ENCODE measurements at places on chromosomes 5 and 9. TPM values are rescaled to one million over a fixed set of nuclear protein-coding genes. Genes with fewer than 3 reads are reported as not detected.

ADRA1B gene
- not detected for total RNA-seq

OR13C3 gene
- not detected for total RNA-seq

AK1 gene
- total RNA-seq, result 18.0 TPM

RORB gene
- total RNA-seq, result 0.05 TPM

ORM2 gene
- not detected for total RNA-seq

- H3K4me3 ChIP-seq, result no peak overlapping the region
- H3K36me3 ChIP-seq, result no peaks in the 10 kb centered on the region
- peaks cover 10% of the 10 kb centered on the region for H3K4me1 ChIP-seq
- no peaks in the 10 kb centered on the region for H3K27me3 ChIP-seq
Observed at GRCh38 chr9:121886759-121887485, 206.2 kb downstream of the TTLL11 start.

DNA sequence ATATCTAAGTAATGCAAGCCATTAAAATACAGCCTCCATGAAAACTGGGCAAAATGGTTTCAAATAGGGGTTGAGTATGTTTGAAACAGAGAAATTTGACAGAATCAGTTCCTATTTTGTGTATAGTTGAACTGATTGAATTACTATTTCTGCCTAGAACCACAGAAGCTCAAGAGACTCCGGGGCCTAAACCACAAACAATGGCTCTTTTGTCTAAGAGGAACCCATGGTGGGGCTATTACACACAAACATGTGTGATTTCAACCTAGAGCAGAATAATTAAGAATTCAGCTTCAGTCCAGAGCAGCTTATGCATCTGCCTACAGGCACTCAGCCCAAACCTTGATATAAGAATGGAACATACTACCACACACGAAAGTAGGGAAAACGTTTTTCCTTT is 171.2 kb upstream of the MPDZ start:
- H3K4me1 ChIP-seq, result no peaks in the 10 kb centered on the region
- no peaks in the 10 kb centered on the region for H3K27me3 ChIP-seq
- H3K4me3 ChIP-seq, result no peak overlapping the region
- DNase-seq, result no peak

DNA sequence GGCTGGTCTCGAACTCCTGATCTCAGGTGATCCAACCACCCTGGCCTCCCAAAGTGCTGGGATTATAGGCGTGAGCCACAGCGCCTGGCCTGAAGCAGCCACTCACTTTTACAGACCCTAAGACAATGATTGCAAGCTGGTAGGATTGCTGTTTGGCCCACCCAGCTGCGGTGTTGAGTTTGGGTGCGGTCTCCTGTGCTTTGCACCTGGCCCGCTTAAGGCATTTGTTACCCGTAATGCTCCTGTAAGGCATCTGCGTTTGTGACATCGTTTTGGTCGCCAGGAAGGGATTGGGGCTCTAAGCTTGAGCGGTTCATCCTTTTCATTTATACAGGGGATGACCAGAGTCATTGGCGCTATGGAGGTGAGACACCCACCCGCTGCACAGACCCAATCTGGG is 1.5 kb downstream of the CA9 start:
- peaks cover 6% of the 10 kb centered on the region for H3K4me1 ChIP-seq
- H3K27me3 ChIP-seq, result peaks cover 33% of the 10 kb centered on the region
- no peak overlapping the region for H3K27ac ChIP-seq
- DNase-seq, result no peak

DNA sequence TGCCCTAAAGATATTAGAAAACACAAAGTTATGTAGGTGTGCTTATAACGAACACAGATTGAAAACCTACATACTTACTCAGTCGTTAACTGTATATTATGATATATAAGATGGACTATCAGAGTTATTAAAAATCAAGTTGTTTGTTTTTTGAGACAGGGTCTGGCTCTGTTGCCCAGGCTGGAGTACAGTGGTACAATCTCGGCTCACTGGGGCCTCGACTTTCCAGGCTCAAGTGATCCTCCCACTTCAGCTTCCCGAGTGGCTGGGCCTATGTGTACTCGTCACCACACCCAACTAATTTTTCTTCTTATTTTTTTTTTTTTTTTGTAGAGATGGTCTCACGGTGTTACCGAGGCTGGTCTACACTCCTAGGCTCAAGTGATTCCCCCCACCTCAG is 158.3 kb downstream of the TSSK1B start:
- DNase-seq, result no peak
- H3K36me3 ChIP-seq, result no peaks in the 10 kb centered on the region
- H3K27me3 ChIP-seq, result peaks cover 1% of the 10 kb centered on the region

DNA sequence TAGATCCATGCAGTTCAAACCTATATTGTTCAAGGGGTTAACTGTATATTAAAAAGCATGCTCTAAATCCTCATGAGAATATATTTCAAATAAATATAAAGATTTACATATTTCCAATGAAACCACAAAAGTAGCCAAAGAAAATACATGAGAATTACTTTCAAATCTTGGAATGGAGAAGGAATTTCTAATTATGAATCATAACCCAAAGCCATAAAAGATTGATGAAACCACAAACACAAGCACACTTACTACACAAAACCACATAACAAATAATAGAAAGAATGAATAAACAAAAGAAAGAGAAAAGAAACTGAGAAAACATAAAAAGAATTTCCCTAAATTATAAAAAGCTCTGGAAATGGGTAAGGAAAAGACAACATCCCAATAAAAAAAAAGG is 16.0 kb downstream of the ERP44 start:
- DNase-seq, result no peak
- peaks cover 42% of the 10 kb centered on the region for H3K4me1 ChIP-seq
- peaks cover 6% of the 10 kb centered on the region for H3K36me3 ChIP-seq
- no peak overlapping the region for H3K4me3 ChIP-seq

GRCh38 chr5:65837139-65837538 is 89.2 kb upstream of the ERBIN start:
- DNase-seq, result no peak
- H3K27me3 ChIP-seq, result no peaks in the 10 kb centered on the region

DNA sequence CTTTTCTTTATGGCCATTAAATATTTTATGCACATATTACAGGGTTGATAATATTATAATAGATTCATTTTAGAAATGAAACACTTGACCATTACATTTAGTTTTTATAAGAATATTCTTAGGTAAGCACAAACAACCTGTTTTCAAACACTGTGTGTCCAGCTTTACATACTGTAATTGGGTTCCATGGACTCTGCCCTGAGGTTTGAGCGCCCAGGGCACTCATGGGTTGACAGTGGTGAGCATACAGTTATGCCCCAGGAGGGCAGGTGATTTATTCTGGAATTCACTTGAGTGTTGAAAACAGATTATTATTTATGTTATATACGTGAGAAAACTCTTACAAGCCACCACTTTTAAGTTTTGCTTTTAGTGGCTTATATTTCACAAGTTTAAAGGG is 33.7 kb downstream of the TRIO start:
- DNase-seq, result no peak
- H3K4me3 ChIP-seq, result no peak overlapping the region
- no peaks in the 10 kb centered on the region for H3K36me3 ChIP-seq
- H3K27me3 ChIP-seq, result peaks cover 5% of the 10 kb centered on the region

GRCh38 chr9:92308893-92309292 is 15.4 kb upstream of the IARS1 start:
- H3K4me3 ChIP-seq, result no peak overlapping the region
- DNase-seq, result no peak
- peaks cover 18% of the 10 kb centered on the region for H3K4me1 ChIP-seq
- H3K27me3 ChIP-seq, result no peaks in the 10 kb centered on the region
- peaks cover 73% of the 10 kb centered on the region for H3K36me3 ChIP-seq
- no peak overlapping the region for H3K27ac ChIP-seq

DNA sequence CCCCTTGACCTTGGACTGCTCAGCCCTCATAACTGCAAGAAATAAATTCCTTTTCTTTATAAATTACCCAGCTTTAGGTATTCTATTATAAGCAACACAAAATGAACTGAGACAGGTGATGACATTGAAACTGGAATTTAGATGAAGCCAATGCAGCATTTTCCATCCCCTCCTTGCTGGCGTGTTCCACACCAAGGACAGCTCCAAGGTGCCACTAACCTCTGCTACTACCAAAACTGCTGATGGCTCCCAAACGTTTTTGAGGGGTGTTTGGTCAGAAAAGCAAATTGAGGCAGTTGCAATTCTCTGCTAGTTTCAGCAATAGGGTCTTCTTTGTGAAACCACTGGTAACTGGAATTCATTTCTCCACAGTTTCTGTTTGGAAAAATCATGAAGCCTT is 124.8 kb downstream of the DRD1 start:
- H3K27ac ChIP-seq, result no peak overlapping the region
- no peaks in the 10 kb centered on the region for H3K4me1 ChIP-seq
- no peaks in the 10 kb centered on the region for H3K36me3 ChIP-seq
- no peaks in the 10 kb centered on the region for H3K27me3 ChIP-seq
- DNase-seq, result no peak

GRCh38 chr9:5976674-5977397 is 38.6 kb downstream of the RANBP6 start:
- peaks cover 18% of the 10 kb centered on the region for H3K4me1 ChIP-seq
- DNase-seq, result no peak
- H3K27ac ChIP-seq, result peak overlapping the region; percentile 83
- H3K4me3 ChIP-seq, result peak overlapping the region; percentile 46

DNA sequence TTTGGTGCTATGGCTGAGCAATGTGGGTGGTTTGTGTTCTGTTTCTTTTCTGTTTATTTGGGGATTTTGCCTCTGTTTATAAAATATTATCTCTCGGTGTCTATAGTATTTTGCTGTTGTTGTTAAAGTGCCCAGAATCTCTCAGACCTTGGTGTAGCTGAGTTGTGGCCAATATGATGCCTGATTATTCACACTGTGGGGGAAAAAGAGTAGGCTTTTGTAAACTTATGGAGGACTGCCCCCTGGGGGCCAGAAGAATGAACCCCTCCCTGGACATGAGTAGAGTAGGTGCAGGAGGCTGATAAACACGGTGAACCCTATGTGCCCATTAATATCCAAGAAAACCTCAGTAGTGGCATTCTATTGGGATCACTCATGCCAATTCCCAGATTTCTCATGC is 49.0 kb upstream of the DPYSL3 start:
- H3K27ac ChIP-seq, result no peak overlapping the region
- DNase-seq, result no peak
- H3K4me3 ChIP-seq, result no peak overlapping the region
- H3K4me1 ChIP-seq, result no peaks in the 10 kb centered on the region

GRCh38 chr9:7094576-7094975 is 336.8 kb downstream of the KDM4C start:
- no peak overlapping the region for H3K4me3 ChIP-seq
- peaks cover 2% of the 10 kb centered on the region for H3K4me1 ChIP-seq
- DNase-seq, result no peak
- H3K27ac ChIP-seq, result no peak overlapping the region
- peaks cover 27% of the 10 kb centered on the region for H3K36me3 ChIP-seq

GRCh38 chr5:158722940-158723339 is 376.8 kb downstream of the EBF1 start:
- H3K27me3 ChIP-seq, result no peaks in the 10 kb centered on the region
- H3K4me3 ChIP-seq, result no peak overlapping the region
- H3K36me3 ChIP-seq, result no peaks in the 10 kb centered on the region
- DNase-seq, result no peak
- no peaks in the 10 kb centered on the region for H3K4me1 ChIP-seq

DNA sequence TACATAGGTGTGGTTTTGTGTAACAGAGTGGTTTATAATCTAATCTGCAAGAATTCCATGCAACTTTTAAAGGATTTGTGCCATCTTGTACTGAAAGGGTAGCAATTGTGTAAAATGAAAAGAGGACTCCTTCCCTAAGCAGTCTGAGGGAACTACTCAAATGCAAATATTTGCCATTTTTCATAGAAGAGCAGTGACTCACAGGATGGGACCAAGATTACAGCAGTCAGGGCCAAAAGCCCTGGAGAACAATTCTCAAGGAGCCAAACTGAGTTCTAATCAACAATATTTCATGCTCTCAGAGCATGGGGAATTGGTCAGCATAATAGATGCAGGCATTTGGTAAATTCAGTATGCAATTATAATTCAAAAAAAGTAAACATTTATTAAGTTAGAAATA is 495.8 kb downstream of the CHSY3 start:
- no peaks in the 10 kb centered on the region for H3K36me3 ChIP-seq
- H3K27me3 ChIP-seq, result no peaks in the 10 kb centered on the region
- no peak for DNase-seq
- H3K4me3 ChIP-seq, result no peak overlapping the region

GRCh38 chr5:134355681-134356080 is 11.3 kb downstream of the CDKL3 start:
- H3K27ac ChIP-seq, result no peak overlapping the region
- H3K36me3 ChIP-seq, result no peaks in the 10 kb centered on the region
- no peaks in the 10 kb centered on the region for H3K4me1 ChIP-seq
- H3K27me3 ChIP-seq, result no peaks in the 10 kb centered on the region

- no peaks in the 10 kb centered on the region for H3K36me3 ChIP-seq
- H3K4me1 ChIP-seq, result no peaks in the 10 kb centered on the region
- H3K4me3 ChIP-seq, result no peak overlapping the region
- H3K27me3 ChIP-seq, result no peaks in the 10 kb centered on the region
Observed at GRCh38 chr5:165720901-165721300, 2215.5 kb downstream of the MAT2B start.

DNA sequence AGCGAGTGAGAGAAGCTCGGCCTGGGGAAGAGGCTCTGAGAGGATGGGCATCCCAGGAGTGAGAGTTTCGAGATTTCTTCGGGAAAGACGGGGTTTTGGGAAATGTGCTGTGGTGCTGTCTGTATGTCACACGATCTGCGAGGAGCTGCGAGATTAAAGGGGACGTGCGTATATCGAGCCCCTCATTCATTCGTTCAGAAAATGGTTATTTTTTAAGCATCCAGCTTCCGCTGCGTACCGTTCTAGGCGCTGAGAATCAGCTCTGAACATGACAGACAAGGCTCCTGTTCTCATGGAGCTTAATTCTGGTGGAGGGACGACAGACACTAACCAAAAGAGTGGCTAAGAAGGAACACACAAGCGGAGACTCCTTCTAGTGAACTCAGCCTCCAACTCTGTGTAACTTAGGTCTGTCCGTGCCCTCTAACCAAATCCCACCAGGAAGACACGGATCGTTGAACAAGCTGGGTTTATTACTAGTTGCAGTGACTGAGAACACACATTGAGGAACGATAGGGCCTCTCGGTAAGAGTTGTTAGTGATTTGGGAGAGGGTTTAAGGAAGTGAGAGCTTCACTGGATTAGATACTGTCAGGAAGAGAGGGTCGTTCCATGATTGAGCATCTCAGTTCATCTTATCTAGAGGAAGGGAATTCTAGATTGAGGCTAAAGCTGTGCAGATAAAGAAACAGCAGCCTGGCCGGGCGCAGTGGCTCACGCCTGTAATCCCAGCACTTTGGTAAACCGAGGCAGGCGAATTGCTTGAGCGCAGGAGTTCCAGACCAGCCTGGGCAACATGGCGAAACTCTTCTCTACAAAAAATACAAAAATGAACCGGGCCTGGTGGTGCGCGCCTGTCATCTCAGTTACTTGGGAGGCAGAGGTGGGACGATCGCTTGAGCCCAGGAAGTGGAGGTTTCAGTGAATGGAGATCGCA is 1.0 kb upstream of the FBXW11 start:
- peak overlapping the region; percentile 99 for H3K27ac ChIP-seq
- no peak for DNase-seq
- peaks cover 37% of the 10 kb centered on the region for H3K4me1 ChIP-seq
- peak overlapping the region; percentile 99 for H3K4me3 ChIP-seq
- no peaks in the 10 kb centered on the region for H3K27me3 ChIP-seq

GRCh38 chr5:61686491-61687257 is 354.6 kb downstream of the ZSWIM6 start:
- no peak overlapping the region for H3K4me3 ChIP-seq
- H3K27ac ChIP-seq, result no peak overlapping the region
- H3K4me1 ChIP-seq, result no peaks in the 10 kb centered on the region
- DNase-seq, result no peak

- H3K4me1 ChIP-seq, result peaks cover 81% of the 10 kb centered on the region
- H3K36me3 ChIP-seq, result peaks cover 2% of the 10 kb centered on the region
- peak overlapping the region; percentile 86 for H3K27ac ChIP-seq
- no peaks in the 10 kb centered on the region for H3K27me3 ChIP-seq
- H3K4me3 ChIP-seq, result peak overlapping the region; percentile 55
- DNase-seq, result peak; percentile 81
Observed at GRCh38 chr5:35830587-35830986, 26.1 kb upstream of the IL7R start.

Measured in activated CD4-positive, alpha-beta T cell treated with anti-CD3 and anti-CD28 coated beads, Interleukin-2, amount 10 ng/mL, durations not matched to agents 24 days and 14 days (primary cell).